ENCODE measurements at places on chromosomes 2 and 18. TPM values are rescaled to one million over a fixed set of nuclear protein-coding genes. Genes with fewer than 3 reads are reported as not detected.

HRH4 gene
- 0.15 TPM for total RNA-seq

C2orf78 gene
- not detected for total RNA-seq

ERBB4 gene
- 15.4 TPM for total RNA-seq

DNA sequence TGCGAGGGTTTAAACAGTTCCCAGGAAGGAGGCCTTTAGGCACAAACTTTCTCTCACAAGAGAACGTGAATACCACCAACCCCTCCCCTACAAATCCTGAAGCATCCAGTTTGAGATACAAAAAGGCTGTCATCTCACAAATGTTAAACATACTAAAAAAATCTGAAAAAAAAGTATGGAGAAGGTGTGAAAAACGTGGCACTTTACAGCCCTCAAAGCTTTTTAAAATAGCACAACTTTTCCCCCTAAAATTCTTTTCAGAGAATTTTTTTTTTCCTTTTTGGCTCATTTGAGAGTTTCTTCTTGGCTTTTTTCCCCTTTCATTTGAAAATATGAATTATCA is 10.1 kb downstream of the ZEB2 start:
- no peaks in the 10 kb centered on the region for H3K27me3 ChIP-seq
- peaks cover 49% of the 10 kb centered on the region for H3K4me1 ChIP-seq
- H3K27ac ChIP-seq, result peak overlapping the region; percentile 98
- no peak for DNase-seq
- H3K4me3 ChIP-seq, result peak overlapping the region; percentile 70

DNA sequence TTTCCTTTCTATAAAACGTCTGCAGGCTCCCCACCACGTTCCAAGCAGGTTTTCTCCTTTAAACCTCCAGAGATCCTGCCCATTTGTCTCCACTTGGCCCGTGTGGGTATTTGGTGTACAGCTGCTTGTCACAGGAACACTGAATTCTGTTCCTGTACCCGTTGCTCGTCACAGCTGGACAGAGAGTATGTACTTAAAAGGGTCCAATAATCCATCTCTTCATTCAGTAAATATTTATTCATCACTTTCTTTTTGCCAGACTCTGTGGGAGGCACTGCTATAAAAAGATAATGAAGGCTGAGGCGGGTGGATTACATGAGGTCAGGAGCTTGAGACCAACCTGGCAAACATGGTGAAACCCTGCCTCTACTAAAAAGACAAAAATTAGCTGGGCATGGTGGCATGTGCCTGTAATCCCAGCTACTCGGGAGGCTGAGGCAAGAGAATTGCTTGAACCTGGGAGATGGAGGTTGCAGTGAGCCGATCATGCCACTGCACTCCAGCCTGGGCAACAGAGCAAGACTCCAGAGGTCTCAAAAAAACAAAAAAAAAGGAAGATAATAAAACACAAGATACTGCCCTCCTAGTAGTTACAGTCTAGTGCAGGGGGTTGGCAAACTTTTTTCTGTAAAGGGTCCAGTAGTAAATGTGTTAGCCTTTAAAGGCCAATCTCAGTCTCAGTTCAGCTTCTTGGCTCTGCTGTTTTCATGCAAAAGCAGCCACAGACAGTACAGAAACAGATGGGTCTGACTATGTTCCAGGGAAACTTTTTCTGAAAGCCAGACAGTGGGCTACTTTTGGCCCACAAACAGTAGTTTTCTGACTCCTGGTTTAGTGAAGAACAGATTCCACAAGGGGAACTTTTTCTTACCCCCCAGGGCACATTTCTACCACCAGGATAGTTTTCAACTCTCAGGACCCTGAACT is 309.9 kb upstream of the RAB12 start:
- H3K27me3 ChIP-seq, result no peaks in the 10 kb centered on the region
- peaks cover 14% of the 10 kb centered on the region for H3K36me3 ChIP-seq
- no peak overlapping the region for H3K4me3 ChIP-seq
- H3K4me1 ChIP-seq, result no peaks in the 10 kb centered on the region
- no peak overlapping the region for H3K27ac ChIP-seq

DNA sequence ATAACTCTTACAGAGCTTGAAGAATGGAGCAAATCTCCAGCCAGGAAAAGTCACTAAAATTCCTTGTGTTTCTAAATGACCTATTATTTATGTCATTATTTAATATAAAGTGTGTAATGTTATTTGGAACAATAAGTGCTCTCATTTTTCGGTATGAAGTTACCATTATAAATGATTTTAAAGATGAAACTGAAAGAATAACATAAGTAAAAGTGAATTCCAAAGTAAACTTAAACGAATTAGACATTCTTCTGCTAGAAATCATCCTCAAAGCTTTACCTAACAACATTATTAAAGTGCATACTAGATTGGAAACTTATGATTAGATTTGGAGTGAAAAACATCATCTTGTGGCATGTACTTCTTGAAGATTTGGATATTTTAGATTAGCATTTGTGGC is 897.2 kb upstream of the CDH2 start:
- H3K4me3 ChIP-seq, result no peak overlapping the region
- peaks cover 6% of the 10 kb centered on the region for H3K4me1 ChIP-seq
- no peak overlapping the region for H3K27ac ChIP-seq
- no peaks in the 10 kb centered on the region for H3K27me3 ChIP-seq
- H3K36me3 ChIP-seq, result no peaks in the 10 kb centered on the region
- no peak for DNase-seq

DNA sequence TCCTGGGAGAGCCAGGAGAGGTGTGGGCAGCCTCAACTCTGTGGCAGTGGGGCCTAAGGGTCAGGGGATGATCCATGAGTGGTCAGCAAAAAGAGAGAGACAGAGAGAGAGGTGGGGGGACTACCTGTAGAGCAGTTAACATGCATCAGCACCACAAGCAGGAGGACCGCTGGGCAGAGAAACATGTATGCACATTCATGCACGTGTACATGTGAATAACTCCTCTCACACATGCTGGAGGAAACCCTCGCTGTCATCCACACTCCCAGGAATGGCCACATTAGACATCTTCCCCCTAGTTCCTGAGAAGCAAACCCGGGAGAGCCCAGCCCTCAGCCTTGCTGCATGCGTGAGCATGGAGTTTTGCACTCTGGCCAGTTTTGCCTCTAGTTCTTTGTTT is 166.1 kb downstream of the SMAD7 start:
- DNase-seq, result no peak
- no peak overlapping the region for H3K27ac ChIP-seq
- peaks cover 75% of the 10 kb centered on the region for H3K4me1 ChIP-seq
- no peaks in the 10 kb centered on the region for H3K27me3 ChIP-seq
- H3K4me3 ChIP-seq, result no peak overlapping the region

GRCh38 chr2:233114421-233114861 is 54.3 kb downstream of the INPP5D start:
- H3K4me1 ChIP-seq, result peaks cover 4% of the 10 kb centered on the region
- H3K27me3 ChIP-seq, result no peaks in the 10 kb centered on the region
- DNase-seq, result no peak
- no peak overlapping the region for H3K4me3 ChIP-seq
- no peaks in the 10 kb centered on the region for H3K36me3 ChIP-seq

DNA sequence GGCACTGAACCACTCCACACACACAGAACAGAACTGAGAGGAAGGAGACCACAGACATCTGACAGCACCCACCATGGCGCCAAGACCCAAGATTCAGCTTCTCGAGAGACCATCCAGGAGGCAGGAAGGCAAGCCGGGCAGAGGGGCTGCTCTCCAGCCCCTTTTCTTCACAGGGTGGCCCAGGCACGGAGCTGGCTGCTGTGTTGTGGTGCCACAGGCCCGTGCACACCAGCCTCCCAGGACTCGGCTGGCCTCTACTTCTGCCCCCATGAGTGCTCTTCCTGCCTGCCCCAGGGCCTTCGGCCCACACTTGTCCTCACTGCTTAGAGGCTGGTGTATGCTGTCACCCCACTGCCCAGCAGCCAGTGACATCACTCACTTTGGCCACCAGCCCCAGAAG is 547.6 kb upstream of the RAB6C start:
- H3K4me3 ChIP-seq, result no peak overlapping the region
- H3K4me1 ChIP-seq, result no peaks in the 10 kb centered on the region
- no peak for DNase-seq
- H3K36me3 ChIP-seq, result no peaks in the 10 kb centered on the region

DNA sequence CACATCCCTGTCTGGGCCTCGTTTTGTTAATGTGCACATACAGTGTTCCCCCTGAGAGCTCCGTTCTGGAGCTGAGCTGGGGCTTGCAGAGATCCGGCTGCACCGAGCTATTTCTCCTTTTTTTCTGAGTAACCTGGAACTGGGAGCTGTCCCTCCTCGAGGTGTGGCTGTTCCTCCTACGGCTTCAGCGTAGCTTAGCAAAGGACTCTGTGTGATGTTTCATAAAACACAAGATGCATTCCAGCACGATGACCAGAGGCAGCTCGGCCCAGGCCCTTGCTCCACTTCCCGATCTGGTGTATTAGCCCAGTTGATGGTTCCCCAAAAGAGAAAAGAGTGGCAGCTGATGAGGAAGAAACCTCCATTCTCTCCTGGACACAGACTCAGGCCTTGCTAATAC is 103.0 kb downstream of the FAM210A start:
- H3K4me3 ChIP-seq, result no peak overlapping the region
- H3K27me3 ChIP-seq, result no peaks in the 10 kb centered on the region

DNA sequence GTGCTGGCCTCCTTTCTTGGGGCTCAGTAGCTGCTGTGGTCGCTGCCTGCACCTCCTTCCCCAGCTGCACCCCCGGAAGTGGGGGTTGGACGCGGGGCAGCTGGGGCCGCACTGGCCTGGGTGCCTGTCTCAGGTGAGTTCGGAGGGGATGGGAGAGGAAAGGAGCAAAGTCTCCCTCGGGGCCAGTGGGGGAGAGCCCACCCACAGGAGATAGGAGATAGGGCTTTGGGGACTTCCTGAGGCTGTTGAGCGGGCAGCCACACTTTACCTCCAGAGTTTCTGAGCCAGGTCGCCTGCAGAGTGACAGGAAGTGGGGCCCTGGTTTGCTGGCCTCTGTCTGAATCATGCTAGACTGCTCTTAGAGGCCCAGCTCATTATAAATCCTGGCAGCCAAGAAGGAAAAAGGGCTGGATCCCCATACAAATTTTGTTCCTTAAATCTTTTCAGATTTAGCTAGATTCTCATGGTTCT is 8.1 kb downstream of the MBP start:
- no peak overlapping the region for H3K27ac ChIP-seq
- peaks cover 2% of the 10 kb centered on the region for H3K36me3 ChIP-seq
- peaks cover 45% of the 10 kb centered on the region for H3K4me1 ChIP-seq
- H3K27me3 ChIP-seq, result no peaks in the 10 kb centered on the region
- H3K4me3 ChIP-seq, result no peak overlapping the region

GRCh38 chr2:2926009-2926857 is 451.4 kb downstream of the EIPR1 start:
- no peak overlapping the region for H3K4me3 ChIP-seq
- H3K36me3 ChIP-seq, result no peaks in the 10 kb centered on the region
- no peak for DNase-seq
- H3K27me3 ChIP-seq, result no peaks in the 10 kb centered on the region

DNA sequence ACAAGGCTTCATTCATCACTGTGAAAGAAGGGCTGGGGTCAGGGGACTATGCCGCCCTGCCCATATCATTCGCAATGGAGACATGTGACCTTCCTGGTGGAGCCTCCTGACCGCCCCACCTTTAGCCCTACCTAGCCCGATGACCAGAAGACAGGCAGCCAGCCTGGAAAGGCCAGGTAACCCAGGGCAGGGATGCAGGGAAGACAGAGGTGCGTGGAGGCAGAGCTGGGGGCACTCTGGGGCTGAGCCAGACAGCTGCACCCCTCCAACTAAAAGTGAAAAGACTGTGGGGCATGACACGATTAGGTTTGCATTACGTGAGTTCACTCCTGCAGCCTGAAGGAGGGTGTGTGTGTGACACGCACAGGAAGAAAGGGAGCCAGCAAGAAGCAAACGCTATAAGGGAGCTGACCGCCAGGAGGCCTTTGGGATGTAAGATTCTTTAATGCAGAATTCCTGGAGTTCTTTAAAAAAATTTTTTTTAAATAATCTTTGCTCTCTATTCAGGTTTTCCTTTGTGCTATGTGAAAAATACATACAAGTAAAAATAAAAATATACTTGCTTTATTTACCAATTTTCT is 3.7 kb upstream of the HES6 start:
- no peak overlapping the region for H3K4me3 ChIP-seq
- no peaks in the 10 kb centered on the region for H3K36me3 ChIP-seq
- peaks cover 6% of the 10 kb centered on the region for H3K27me3 ChIP-seq
- no peak for DNase-seq
- no peak overlapping the region for H3K27ac ChIP-seq
- peaks cover 39% of the 10 kb centered on the region for H3K4me1 ChIP-seq

DNA sequence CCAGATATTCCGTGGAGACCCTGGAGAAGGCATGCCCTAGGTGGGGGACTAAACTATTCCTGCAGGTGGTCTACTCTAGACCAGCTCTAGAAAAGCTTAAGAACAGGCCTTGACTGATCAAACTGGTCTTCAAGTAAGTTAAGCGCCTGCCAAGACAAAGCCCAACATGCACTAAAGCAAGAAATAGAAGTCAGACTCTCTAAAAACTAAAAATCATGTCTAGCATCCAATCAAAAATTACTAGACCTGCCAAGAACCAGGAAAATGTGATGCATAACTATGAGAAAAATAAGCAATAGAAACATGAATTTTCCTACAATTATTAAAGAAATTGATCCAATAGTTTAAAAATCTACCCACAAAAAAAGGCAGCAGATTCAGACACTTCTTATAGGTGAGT is 13.6 kb downstream of the KIF1A start:
- no peaks in the 10 kb centered on the region for H3K36me3 ChIP-seq
- no peaks in the 10 kb centered on the region for H3K4me1 ChIP-seq
- H3K4me3 ChIP-seq, result no peak overlapping the region
- H3K27me3 ChIP-seq, result peaks cover 27% of the 10 kb centered on the region
- no peak overlapping the region for H3K27ac ChIP-seq

- no peak overlapping the region for H3K27ac ChIP-seq
- H3K36me3 ChIP-seq, result no peaks in the 10 kb centered on the region
- no peak for DNase-seq
- peaks cover 3% of the 10 kb centered on the region for H3K4me1 ChIP-seq
- H3K27me3 ChIP-seq, result no peaks in the 10 kb centered on the region
Measured at GRCh38 chr18:47809420-47809819, 121.0 kb downstream of the SMAD2 start.

DNA sequence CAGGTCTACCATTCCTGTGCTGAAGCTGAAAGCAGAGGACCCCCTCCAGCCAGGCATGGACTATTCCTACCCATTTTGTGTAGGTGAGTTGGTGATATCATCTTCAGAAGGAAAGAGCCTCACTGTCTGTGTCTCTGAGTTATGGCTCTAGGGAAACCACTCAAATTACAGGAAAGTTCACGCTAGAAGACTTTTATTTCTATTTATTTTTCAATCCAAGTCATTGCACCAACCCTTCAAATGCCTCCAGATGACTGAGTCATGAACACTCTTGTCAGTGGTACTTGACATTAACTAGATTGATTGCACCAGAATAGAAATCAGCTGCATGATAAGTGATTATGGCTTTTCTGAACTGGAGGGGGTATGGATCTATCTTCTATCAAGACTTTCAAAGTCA is 338.4 kb downstream of the MBD2 start:
- no peak overlapping the region for H3K4me3 ChIP-seq
- H3K36me3 ChIP-seq, result no peaks in the 10 kb centered on the region
- no peak overlapping the region for H3K27ac ChIP-seq
- DNase-seq, result no peak

GRCh38 chr2:198214114-198214596 is 409.8 kb downstream of the PLCL1 start:
- no peaks in the 10 kb centered on the region for H3K36me3 ChIP-seq
- peaks cover 4% of the 10 kb centered on the region for H3K27me3 ChIP-seq
- no peak overlapping the region for H3K27ac ChIP-seq
